ENCODE measurements at places on chromosomes 7 and 10.
A peak's percentile ranks its signal among the peaks of the same experiment; 100 is the strongest.

DNA sequence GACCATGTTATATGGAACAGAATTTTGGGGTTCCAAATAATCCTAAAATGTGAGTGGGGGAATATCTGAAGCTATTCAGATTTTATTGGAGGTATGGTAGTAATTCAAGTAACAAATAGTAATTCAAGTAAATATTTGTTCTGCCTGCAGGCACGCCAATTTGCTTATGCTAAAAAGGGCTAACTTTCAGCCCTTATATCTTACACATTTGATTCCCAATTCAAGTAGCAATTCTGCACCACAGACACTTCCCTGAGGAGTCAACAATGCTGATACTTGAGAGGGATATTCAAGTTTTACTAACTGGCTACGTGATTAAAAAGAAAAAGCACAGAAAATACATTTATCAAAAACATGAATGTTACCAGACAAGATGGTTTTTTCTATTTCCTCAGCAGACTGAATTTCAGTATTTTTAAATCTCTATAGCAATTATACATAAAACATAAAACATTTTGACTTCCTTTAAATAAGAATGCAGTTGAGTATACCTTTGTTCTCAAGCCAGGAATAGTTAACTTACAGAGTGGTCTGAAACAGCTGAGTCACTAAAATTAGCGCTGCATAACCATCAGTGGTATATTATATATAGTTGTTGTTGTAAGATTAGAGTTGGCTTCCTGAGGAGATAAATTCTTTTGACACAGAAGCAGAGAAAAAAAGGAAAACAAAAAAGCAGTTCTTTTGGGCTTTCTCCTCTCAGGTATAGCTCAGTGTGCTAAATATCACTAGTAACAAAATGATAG is 33.9 kb downstream of the MTPN start:
- no peak for DNase-seq

DNA sequence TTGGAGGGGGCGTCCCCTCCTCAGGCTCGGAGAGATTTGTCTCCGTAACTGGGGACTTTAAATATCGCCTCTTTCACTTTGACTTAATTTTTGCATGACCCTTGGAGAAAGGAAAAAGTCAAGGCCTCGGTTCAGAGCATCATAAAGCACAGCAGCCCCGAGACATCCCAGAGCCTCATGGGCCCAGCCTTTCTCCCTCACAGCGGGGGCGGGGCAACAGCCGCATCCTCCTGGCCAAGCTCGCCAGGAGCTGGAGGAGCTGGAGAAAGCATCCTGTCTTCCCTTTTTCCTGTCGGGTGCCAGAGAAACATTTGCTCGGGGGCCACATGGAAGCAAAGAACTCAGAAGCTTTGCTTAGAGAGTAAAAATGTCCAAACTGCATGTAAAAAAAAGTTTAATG is 43.6 kb upstream of the DPYSL4 start:
- DNase-seq = no peak

DNA sequence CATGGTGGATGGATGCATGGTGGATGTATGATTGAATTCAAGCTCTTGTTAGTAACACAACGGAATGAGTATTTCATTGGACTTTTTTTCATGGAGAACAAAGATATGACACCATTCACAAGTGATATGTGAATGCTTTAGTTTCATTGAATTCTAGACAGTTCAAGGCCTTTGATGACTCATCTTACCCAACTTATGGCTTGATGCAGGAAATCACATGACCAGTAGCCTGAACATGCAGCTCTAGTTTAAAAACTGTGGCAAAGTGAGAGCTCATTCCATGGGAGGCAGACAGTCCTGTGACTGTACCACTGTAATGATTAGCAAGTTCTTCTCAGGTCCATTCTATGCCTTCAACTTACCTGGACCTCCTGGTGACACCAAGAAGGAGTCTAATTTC is 1239.3 kb downstream of the TYW1 start:
- no peak for DNase-seq

DNA sequence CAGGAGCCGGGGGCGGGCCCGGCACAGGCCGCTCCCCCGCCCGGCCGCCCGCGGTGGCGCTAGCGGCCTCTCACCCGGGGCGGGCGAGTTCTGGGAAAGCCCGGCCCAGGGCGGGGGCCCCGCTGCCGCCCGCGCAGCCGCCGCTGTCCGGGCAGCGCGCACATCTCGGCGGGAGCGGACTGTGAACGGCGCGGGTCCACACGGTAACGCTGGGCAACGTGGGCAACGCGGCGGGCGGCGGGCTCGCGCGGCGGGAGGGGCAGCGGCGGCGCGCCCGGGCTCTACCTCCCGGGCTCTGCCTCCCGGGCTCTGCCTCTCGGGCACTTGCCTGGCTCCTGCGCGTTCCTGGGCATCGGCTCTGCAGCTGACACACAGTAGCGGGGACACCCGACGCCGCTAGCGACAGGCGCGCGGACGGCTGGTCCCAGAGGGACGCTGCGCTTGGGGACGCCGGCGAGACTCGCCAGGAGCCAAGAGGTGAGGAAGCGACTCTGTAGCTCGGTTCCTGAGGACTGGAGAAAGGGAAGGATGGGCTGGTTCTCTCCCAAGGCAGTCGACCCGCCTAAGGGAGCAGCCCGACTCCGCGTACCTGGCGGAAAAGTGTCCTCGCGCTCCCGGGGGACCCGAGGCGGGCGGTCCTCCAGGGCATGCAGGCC is at the start of gene PLCE1:
TSS of gene PLCE1 (plus strand) at position 150 of the 656 bp plus-strand sequence. CDS start 37,116 bp downstream, outside the sequence.
- DNase-seq = no peak

- no peak for DNase-seq
Observed at GRCh38 chr7:93447509-93447908, 127.0 kb downstream of the CALCR start.

DNA sequence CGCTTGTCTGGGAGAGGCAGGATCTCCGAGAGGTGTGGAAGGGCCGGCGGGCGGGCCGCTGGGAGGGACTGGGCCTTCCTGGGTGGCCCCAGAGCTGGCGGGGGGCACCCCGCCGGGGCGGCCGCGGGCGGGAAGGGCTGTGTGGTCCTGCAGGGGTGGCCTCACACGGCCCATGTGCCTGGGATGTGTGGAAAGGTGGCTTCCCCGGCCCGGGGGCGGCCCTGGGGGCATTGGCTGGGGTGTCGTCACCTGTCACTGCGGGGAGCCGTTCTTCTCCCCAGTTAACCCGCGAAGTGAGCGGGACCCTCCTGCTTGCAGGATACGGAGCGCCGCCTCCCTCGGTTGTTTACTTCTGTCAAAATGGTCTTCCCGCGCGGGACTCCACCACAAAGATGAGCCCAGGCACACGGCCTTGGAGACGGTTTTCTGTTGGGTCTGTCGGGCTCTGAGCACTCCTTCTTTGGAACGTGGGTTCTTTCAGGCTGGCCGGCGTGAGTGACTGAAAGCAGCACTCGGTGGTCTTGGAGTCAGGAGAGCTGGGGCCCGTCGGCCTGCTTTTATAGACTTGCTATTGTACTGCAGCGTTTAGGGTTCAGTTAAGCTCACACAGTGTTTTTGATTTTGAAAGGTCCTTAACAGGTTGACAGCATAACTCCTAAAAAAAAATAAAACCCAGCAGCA is 700 bp downstream of the SMC3 start:
- peak; percentile 26 for DNase-seq

GRCh38 chr10:77800738-77801266 is 125.8 kb downstream of the DLG5 start:
- no peak for DNase-seq

DNA sequence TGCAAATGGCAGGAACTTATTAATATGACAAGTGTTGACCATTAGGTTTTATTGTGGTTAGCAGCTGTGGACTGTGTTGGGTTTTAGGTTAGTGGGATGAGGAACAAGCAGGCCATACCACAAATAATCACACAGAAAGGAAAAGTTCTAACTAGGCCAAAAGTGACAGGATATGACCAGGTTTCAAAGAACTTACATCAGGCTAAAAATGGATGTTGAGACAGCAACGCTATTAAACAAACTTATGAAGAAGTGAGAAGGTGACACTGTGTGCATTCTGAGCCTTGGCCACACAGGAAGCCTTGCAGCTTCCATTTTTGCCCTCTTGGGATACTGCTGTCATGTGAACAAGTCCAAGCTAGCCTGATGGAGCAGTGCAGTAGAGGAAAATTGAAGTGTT is 568.8 kb downstream of the HTR7 start:
- DNase-seq = no peak
